T-cell (primary cell): ENCODE measurements at places on chromosomes 3 and 15.

GRCh38 chr15:49987198-49987785 is 131.7 kb downstream of the ATP8B4 start:
- no peak for DNase-seq

- no peak for DNase-seq
Observed at GRCh38 chr3:127099982-127100381, 92.9 kb upstream of the PRR23E start.

DNA sequence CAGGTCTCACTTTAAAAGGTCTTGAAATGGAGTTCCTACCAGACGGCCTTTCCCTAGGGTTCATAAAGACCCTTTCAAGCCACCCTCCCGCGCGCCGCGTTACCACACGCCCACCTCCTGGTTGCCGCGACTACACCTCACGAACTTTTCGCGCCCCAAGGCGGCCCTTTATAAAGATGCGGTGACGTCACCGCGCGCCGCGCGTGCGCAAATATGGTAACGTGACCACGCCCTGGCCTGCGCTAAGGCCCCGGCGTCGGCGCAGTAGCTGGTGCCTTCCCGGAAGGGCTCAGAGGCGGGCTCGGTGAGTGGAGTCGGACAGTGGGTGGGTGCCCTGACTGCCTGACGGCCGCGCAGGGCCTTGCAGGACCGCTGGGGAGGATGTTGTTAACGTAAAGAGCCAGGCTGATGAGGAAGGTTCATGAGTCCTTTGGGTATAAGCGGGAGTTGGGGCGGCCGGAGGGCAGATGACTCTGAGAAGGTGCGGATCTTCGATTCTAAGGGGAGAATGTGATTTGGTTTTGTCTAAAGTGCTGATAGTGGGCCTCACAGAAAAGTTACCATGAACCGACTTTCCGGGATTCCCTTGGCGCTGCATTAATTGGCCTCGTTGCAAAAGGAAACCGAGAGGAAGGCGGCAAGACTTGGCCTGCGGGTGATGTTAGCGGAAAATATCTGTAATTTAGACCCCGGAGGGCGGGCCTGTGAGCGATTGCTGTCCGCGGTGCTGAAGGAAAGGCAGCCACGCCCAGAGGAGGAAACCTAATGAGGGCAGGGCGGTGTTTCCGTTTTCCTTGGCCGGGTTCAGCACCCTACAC is 54.4 kb downstream of the FEZF2 start:
- DNase-seq = peak; percentile 62

DNA sequence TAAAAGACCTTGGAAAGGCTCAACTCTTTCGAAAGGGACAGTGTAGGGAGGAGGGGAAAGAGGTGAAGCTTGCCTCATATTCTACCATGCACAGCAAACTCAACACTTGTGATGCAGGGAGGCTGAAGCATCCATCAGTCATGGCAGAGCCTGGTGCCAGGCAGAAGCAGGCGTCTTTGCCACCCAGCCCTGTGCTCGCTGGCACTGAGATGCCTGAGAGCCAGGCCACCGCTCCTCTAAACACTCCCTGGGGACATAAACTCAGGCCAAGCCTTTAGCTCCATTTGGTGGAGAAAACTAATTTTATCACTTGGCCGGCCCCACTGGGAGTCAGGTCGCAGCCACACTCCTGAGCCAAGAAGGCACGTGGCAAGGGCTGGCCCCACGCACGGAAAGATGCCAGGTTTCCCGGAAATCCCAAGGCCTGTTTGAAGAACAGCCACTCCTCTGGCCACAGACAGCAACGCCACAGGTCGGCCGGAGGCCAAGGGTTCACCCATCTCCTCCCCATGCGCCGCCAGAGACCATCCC is 30.7 kb downstream of the XXYLT1 start:
- DNase-seq = no peak

GRCh38 chr15:85296615-85297402 is 83.6 kb upstream of the AKAP13 start:
- DNase-seq = peak; percentile 40
